Fibroblast of pulmonary artery (primary cell): ENCODE measurements at places on chromosomes 7 and 10.
A peak's percentile ranks its signal among the peaks of the same experiment; 100 is the strongest.

DNA sequence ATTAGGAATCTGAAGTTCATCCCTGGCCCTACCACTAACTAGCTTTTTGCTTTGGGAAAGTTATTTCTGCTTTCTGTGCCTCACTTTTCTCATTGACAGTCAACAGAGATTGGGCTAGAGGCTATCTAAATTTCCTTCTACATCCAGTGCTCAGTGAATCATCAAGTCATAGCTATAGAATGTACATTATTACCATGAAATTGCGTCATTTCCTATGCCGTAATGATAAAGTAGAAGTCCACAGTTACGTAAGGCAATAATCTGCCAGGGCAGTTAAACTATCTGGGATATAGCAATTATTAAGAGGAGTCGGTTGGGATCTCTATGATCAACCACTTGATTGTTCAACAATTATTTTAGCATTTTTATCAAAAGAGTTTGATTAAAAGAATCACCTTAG, 64.4 kb downstream of the ITGB8 start:
- DNase-seq, result peak; percentile 60

DNA sequence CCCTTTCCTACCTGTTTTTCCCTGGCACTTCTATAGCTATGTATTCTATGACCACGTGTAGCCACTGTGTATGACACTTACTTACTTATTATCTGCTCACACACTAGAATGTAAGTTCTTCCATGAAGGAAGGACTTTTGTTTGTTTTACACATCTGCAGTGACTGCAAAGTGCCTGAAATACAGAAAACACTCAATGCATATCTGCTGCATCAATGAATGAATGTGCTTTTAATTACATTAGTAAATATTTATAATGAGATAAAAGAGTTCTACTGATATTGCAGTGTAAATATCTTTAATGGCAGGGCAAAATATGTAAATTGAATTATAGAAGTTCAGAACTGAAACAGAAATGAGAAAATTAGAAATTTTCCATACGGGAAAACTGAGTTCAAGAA, 43.5 kb upstream of the CDC14C start:
- DNase-seq, result no peak

- peak; percentile 38 for DNase-seq
Measured at GRCh38 chr10:119408969-119409371, 133.5 kb downstream of the RGS10 start.

- peak; percentile 67 for DNase-seq
Measured at GRCh38 chr7:64951250-64951848, 39.5 kb downstream of the ZNF117 start.

GRCh38 chr10:110919971-110920881, 822 bp downstream of the SHOC2 start:
- DNase-seq, result peak; percentile 64

GRCh38 chr10:118310822-118311221, 31.3 kb downstream of the FAM204A start:
- DNase-seq, result peak; percentile 23

DNA sequence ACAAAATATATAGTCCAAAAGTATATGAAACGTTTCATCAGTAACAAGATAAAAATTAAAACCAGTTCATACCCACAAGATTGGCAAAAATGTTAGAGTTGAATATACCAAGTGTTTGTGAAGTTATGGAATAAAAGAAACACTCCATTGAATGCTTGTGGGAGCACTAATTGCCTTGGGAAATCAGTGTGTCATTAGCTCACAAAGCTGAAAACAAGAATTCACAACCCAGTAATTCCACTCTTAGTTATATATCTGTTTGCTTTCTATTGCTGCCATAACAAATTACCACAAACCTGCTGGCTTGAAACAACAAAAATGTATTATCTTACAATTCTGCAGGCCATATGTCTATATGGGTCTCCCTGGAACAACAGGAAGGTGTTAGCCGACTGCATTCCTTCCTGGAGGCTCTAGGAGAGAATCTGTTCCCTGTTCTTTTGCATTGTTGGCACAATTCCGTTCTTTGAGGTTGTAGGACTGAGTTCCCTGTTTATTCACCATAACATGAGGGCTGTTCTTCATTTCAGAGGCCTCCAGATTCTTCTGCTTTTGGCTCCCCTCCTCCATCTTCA, 45.7 kb downstream of the SEM1 start:
- no peak for DNase-seq

DNA sequence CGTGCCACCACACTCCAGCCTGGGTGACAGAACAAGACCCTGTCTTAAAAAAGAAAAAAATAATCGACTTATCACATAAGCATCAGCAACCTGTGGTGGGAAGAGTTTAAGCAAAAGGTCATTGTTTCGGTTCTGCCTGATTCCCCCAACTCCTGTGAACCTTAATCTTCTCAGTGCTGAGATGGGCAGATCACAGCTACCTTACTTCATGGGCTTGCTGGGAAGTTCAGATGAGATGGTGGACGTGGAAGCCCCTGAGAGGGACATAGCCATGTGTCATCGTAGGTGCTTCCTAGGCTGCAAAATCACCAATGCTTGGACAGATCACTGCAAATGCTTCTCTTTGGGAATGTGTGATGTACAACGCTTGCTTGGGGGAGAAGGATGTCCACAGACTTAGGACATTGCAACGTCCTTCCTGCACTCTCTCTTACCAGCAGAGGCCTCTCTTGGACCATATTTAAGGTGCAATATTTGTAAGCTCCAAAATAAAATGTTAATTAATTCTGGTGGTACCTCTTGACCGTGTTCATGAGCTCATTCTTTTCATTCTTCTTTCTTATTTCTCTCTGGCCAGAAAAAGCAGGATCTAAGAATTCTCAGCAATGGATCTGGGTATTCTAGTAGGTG, 8.6 kb downstream of the GJD4 start:
- peak; percentile 61 for DNase-seq

DNA sequence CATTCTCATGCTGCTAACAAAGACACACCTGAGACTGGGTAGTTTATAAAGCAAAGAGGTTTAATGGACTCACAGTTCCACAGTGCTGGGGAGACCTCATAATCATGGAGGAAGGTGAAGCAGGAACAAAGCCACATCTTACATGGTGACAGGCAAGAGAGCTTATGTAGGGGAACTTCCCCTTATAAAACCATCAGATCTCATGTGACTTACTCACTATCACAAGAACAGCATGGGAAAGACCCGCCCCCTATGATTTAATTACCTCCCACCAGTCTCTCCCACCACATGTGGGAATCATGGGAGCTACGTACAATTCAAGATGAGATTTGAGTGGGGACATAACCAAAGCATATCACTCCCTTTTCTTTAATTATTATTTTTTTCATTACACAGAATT, 16.6 kb downstream of the COL28A1 start:
- DNase-seq, result no peak

DNA sequence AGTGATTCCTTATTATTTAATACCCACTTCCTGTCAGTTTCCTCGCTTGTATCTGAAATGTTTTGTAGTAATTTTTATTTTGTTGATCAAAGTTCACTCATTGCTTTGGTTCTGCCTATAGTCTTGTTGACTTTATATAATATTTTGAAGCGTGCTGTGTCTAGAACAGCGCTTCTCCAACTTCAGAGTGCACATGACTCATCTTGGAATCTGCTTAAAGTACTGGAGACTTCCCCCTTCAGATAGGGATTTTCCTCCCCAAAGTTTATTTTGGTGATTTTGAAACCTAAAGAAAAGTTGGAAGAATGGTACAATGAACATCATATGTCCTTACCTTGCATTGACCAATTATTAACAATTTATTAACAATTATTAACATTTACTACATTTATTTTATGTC, 5.8 kb downstream of the COMTD1 start:
- DNase-seq, result peak; percentile 59

DNA sequence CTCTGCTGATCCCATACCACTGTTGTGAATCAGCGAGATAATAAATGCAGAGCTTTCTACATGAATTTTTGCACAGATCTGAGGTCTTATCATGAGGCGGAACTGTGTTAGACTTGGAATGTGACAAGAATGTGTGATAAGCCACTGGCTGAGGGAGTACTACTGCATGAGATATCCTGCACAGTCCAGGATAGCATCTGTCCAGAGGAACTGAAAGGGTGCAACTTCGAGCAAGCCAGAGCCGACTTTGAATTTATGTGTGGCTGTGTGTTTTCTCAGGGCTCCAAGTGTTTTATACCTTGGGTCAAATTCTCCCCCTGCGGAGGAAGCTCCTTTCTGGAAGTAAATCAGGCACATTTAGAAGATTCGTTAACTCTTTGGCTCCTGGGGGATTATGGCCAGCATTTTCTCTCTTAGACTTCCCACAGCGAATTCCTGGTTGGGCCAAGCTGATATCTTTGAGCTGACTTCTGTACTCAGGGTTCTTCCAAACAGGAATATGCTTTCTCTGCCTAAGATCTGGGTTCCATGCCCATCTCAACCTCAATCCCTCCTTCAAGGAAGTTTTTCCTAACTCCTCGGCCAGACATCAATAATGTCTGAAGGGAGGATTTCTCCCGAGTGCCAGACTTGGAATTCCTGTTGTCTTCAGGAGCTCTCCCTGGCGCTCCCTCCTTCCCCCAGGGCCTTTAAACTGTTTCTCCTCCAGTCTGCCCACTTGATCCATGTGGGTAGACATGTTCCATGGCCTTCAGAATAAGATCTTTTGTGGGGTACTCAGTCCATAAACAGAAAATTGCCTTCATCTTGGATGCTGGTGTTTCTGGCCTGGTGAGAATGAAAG, 2.5 kb upstream of the MEST start:
- DNase-seq, result peak; percentile 72

DNA sequence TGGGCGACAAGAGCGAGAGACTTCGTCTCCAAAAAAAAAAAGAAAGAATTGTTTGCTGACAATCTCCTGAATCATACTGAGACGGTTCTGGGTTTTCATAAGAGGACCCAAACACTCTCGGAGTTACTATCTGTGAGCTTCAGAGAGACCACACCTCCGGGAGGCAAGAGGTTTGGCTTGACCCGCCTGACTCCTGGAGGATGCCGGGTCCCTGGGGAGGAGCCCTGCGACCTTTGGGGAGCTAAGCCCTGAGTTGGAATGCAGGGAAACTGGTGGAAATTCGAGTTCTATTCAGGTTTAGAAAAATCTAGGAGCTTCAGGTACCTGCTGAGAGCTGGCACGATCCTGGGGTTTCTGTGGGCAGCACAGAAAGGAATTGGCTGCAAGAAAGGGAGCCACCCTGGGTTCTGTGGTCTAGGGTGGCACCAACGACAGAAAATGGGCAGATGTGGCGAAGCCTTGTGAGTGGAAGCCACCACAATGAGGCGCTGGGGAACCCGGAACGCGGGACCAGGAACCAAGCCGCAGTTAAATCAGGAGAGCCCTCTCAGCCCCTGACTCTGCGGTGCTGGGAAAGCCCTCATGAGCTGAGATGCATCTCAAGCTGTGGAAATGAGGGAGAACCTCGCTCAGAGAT, 21.9 kb upstream of the GATAD1 start:
- no peak for DNase-seq

DNA sequence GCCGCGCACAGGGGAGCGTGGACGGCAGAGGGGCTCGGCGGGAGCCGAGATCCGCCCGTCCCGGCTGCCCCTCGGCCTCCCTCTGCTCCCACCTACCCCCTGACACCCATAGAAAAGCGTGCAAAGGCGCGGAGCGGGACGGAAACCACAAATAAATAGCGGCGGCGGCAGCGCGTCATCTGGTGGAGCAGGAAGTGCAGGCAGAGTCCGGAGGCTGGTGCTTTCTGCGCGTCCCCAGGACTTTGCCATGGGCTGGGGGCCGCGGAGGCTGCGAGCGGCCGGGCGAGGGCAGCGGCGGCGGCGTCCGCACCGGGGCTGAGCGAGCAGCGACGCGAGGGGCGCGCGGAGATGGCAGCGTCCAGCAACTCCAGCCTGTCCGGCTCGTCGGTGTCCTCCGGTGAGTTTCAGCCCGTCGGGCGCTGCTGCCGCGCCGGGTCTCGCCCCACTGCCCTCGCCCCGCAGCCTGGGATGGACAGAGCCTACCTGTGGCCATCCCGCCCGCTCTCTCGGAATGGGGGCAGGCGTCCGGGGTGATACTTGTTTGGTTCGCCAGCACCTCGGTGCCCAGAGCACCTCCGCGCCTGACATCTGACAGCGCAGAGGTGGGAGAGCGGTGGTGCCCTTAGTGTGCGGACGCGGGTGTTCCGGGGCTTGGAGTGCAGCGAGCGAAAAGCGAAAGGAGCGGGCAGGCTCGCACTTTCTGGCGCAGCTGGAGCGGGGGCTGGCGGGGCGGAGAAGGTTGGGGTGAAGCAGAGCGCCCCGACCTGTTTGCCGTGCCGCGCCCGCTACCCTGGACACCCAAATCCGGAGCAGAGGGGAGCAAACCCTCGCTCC, at the start of gene CHN2:
TSS of gene CHN2 (plus strand) at position 182 of the 834 bp plus-strand sequence.
- peak; percentile 21 for DNase-seq

- peak; percentile 41 for DNase-seq
Measured at GRCh38 chr7:33421429-33421828, 292.1 kb downstream of the BBS9 start.

- DNase-seq, result peak; percentile 14
Measured at GRCh38 chr10:21363731-21364104, 161.8 kb downstream of the SKIDA1 start.

GRCh38 chr10:4532467-4532866, 293.5 kb upstream of the AKR1E2 start:
- DNase-seq, result peak; percentile 85

GRCh38 chr10:80454513-80455460, 677 bp downstream of the TSPAN14 start:
- peak; percentile 39 for DNase-seq

DNA sequence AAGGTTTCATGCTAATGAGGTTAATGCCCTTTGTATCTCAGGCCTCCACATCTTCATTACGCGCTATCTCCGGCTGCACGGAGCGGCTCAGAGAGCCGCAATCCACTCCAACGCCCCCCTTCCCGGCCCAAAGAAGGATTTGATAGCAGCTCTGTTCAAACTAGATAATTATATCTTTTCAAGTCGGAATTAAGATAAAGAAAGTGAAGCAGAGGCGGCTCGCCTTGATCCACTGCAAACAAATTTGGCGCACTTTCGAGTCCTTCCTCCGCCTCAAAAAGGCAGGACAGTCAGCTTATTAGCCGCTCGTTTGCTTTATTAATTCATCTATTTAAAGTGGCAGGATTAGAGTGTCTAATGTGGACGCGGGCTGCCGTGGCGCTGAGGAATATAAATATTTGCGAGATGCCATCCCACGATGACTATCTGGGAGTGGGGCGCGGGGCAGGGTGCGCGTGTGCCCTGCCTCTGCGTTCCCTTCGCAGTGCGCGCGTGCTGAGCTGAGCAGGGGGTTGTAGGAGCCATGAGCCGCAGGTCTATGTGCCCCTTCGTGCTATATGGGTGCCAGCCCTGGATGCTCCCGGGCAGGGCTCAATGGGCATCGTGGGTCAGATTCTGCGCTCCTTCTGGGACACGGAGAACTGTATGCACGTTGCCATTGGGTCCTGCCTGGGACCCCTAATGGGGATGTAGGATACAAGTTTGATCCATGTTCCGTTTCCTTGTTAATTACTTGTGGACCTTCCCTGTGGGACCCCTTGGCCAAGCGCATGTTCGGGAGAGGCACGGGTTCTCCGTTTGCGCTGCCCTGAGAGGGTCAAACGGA, 9.0 kb downstream of the EMX2 start:
- DNase-seq, result no peak
